GM23338 (cell line): ENCODE measurements at places on chromosomes 3 and 15.

DNA sequence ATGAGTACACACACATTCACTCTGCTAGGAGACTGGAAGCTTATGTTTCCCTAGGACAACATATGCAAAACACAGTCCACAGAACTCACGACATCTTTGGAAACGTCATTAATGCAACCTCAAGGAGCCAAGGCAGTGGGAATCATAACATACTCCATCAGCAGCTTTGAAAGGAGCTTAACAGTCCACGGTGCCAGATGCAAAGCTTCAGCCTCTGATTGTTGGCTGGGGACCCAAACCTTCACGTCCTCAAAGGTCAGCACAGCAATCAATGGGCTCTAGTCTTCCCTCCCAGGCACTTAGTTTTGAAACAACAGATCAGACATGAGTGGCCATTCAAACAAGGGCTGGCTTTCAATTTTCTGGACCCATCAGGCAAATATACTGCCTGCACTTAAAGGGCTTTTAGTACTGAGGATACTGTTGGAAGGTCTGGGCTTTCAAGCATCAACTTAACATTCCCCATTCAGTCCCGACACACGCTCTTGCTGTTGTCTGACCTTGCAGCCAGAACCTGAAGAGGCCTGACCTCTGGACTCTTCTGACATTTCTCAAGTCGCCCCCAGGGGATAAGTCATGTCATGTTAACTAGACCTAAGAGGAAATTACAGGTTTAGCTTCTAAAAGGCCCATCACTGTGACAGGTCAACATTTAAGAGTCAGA lies 223.0 kb downstream of the PDZRN3 start:
- no peak for DNase-seq

- peak; percentile 49 for DNase-seq
Observed at GRCh38 chr3:156816091-156816793, 9.9 kb upstream of the LEKR1 start.

- peak; percentile 92 for DNase-seq
Observed at GRCh38 chr3:33787328-33788009, 11.0 kb upstream of the PDCD6IP start.

DNA sequence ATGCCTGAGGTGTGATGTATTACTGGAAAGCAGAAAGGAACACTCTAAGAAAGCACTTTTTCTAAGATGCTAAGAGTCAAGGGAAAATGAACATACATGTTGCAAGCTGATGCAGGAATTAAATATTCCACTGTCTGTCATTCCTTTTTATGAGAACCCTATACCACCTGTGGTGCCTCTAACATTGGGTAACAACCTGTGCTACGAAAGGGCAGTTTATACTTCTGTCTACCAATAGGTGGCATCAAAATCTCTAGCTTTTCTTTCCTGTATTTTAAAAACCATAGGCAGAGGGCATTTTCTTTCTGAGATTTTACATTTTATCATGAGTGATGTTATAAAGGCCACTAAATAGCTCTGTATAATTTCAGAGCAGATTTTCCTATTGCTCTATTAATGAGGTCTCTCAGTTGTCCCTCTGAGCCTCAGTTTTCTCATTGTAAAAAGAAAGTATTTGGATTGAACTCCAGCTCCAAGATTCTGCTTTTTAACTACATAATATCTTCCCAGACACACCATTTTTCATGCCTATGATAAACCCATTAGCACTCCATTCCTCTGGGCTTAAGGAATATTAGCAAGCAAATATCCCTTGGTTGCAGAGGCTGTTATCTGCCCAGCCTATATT lies 3.5 kb upstream of the CPNE4 start:
- DNase-seq, result peak; percentile 73

- no peak for DNase-seq
Observed at GRCh38 chr3:11384074-11384473, 111.9 kb downstream of the ATG7 start.

- no peak for DNase-seq
Observed at GRCh38 chr3:189839576-189839975, 208.4 kb downstream of the TP63 start.

- peak; percentile 83 for DNase-seq
Observed at GRCh38 chr15:68205954-68206539, 915 bp upstream of the CALML4 start.

DNA sequence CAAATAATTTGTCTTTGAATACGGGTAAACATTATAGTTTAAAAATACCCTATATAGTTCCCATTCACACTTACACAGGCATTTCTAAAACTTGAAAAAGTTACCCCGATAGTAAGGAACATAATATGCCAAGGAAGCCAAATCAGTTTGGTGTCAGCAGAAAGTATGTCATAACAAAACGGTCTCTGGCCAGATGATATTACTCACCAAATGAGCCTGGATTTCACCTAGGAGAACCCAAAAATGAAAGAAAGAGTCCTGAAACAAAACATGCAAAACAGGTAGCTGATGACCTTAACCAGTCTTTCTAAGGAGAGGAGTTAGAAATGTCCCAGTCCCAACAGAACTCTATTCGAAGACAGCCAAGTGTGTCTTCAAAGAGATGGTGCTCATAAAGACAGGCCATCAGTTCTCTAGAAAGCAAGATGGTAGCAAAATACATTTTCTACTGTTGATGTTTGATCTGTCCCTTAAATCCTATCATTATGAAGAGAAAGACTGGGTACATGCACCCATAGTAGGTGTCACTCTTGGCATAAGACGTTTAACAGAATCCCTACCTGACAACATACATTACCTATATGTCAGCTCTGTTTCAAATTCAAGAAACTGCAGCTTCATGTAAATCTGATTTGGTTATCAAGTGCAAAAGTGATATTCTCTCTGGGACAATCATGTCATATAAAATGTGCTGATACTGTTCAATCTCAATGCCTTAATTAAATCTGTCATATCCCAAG lies 942.5 kb downstream of the ROBO1 start:
- DNase-seq, result no peak

- no peak for DNase-seq
Observed at GRCh38 chr3:132871956-132872355, 149.7 kb upstream of the NPHP3 start.

DNA sequence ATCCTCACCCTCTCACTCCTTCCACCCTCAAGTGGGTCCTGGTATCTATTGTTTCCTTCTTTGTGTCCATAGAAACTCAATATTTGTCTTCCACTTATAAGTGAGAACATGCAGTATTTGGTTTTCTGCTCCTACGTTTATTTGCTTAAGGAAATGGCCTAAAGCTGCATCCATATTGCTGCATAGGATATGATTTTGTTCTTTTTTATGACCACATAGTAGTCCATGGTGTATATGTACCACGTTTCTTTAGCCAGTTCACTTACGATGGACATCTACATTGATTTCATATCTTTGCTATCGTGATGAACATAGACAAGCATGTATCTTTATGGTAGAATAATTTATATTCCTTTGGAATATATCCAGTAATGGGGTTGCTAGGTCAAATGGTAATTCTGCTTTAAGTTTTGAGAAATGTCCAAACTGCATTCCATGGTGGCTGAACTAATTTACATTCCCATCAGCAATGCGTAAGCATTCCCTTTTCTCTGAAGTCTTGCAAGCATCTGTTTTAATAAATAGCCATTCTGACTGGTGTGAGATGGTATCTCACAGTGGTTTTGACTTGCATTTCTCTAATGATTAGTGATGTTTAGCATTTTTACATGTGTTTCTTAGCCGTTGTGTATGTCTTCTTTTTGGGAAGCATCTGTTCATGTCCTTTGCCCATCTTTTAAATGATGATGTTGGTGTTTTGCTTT lies 650.2 kb downstream of the ZNF385D start:
- no peak for DNase-seq

DNA sequence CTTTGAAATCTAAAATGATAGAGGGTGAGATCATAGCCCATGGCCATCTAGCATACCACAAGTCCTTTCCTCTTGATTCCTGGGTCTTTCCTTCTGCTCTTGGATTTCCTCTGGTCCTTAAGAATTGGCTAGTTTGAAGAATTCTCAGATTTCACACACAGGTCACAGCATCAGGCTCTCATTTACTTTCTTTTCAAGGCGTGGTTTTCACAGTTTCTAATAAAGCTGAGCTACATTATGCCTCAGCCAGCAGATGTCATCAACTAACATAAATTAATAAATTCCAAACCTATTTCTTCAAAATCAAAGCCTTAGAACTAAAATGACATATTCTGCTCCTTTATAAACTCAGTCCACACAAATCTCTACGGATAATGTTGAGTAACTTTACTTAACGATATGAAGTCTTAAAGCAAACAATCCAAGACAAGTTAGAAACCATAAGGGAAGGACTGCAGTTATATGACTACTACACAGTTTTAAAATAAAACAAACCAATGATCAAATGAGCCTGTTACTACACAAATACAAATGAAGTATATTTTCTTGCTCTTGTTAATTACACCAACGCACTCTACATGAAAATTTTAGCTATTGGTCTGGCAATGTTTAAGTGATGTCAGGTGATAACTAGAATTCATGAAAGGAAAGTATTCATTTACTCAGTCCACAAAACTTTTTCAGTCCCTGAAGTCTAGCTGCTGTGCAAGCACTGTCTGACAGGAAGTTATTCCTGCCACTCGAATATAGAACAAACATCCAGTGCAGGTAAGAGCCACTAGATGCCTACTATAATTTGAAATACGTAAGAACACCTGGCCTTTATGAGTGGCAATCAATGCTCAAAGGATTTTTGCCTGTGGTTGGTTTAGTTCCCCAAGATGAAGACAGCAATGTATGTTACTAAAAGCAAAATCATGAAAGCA lies 9.2 kb downstream of the CCDC14 start:
- DNase-seq, result no peak

DNA sequence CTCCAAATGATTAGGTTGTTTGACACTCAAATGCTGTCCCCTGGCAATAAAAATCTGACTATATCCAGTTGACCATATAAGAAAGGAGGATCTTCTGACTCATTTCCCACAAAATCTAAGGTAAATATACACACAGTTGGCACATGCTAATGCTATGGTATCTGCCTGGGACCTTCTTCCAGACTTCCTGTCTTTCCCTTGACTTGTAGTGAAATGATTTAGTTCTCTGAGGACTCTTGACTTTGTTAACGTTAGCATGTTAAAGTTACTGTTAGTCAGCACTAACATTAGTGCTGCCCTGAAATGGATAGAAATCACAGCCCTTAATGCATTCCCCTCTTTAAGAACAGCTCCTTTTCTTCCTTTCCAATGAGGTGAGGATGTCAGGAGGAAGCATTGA lies 124.3 kb upstream of the LSAMP start:
- DNase-seq, result no peak

DNA sequence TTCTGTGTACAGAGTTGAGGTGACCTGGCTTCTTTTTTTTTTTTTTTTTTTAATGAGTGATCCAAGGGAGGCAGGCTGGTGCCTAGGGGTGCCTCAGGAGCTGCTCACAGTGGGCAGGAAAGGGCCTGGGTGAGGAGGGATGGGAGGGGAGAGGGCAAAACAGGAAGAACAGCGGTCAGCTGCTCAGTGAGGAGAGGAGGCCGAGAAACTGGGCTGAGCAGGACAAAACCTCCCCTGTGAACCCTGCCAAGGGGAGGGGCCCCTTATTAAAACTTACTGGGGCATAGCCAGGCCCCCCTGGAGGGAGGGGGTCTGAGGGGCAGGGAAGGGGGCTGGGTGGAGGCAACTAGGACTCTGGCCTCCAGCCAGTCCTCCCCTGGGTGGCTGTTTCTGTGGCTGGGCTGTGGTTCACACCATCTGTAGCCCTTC lies 3.5 kb downstream of the PLEKHO2 start:
- DNase-seq, result no peak

- no peak for DNase-seq
Observed at GRCh38 chr15:67130166-67130565, 64.8 kb downstream of the SMAD3 start.

DNA sequence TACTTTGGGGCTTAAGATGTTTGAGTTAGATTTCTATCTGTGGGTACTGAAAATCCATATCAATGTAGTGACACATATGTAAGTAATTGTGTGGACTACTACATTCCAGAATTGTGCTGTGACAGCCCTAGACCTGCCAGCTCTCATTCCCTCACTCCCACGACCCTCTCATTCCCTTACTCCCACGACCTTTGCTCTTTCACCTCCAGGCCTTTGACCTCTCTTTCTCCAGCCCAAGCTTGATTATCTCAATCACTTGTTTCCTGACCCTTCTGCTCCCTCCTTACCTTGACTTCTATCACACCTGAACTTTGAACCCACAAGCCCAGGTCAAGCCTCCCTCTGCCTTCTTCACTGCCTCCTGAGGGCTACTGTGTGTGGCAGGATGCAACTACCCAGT lies 3.6 kb upstream of the RUVBL1 start:
- no peak for DNase-seq

DNA sequence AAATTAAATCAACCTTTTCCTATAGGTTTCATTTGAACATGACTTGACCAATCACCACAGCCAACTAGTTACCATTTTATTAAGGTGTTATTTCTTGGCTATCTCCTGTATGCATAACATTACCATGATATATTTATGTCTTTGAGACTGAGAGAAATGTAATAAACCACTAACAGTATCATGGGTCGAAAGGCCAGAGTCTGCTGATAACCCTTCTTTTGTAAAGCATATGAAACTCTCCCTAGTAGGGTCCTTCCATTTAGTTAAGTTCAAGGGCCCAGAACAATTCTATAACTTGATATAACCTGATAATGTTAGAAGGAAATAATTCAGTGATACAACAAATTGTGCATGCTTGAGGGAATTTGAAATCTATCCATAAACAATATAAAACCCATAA lies 14.3 kb upstream of the DPH6 start:
- no peak for DNase-seq

GRCh38 chr3:123246866-123247265 lies 45.1 kb downstream of the SEC22A start:
- DNase-seq, result no peak

GRCh38 chr3:39271363-39271914 lies 8.4 kb downstream of the CX3CR1 start:
- no peak for DNase-seq

GRCh38 chr3:72340476-72341379 lies 507.5 kb downstream of the SHQ1 start:
- no peak for DNase-seq

- DNase-seq, result no peak
Observed at GRCh38 chr3:122006267-122006666, 15.8 kb downstream of the ILDR1 start.

DNA sequence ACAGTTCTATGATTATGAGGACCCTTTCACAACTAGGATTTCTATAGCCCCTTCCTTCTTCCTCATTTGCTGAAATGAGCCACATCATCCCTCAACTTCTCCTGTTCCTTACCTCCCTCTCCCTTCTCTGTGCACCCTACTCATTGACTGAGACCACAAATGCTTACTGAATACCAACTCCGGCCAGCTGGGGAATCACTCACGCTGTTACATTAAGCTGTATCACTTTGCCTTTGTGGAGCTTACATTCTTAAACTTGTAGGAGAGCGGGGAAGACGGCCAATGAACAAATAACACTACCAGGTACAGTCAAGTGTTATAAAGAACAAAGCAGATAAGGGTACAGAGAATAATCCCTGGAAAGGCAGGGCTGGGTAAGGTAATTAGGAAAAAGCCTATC lies 5.7 kb downstream of the SUCLG2 start:
- DNase-seq, result no peak

- DNase-seq, result peak; percentile 17
Observed at GRCh38 chr3:59908280-59908679, 858.5 kb upstream of the CFAP20DC start.

- DNase-seq, result no peak
Observed at GRCh38 chr3:109066864-109067263, 51.1 kb downstream of the MORC1 start.

GRCh38 chr3:106631373-106632108 lies 745.7 kb upstream of the CCDC54 start:
- no peak for DNase-seq
